ENCODE measurements at places on chromosomes 16 and 17. TPM values are rescaled to one million over a fixed set of nuclear protein-coding genes. Genes with fewer than 3 reads are reported as not detected.

Gene OTOP2
- total RNA-seq, result not detected

Gene ADAD2
- total RNA-seq, result not detected

Gene EEF2K
- total RNA-seq, result 21.4 TPM

DNA sequence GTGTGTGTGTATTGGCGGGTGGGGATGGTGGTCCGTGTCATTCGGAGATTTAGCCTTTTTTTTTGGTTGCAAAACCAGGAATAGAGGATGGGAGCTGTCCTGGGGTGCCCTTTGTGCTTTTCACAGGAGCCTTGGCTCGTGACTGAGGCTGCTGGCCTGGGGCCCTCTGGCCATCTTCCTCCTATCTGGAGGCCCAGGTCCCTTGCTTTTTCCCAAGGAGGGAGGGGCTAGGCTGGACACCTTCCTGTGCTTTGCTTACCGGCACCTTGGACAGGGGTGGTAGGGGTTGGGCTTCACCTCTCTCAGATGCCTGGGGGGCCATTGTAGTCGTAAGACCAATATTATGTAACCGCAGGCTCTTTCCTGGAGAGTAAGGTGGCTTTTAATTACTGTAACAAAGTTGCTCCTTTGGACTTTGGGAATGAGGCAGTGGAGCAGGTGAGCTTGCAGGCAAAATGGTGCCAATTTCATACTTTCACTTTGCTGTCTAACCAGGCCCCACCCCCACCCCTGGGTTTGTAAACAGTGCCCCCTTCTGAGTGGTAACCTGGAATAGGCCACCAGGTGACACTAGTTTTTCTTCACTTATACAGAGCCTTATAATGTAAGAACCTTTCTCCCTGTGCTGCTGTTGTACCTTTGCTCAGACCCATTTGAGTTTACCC lies 1.2 kb downstream of the DYNLL2 start:
- H3K27ac ChIP-seq, result peak overlapping the region; percentile 85
- DNase-seq, result no peak
- peak overlapping the region; percentile 86 for H3K4me3 ChIP-seq
- peaks cover 5% of the 10 kb centered on the region for H3K27me3 ChIP-seq

GRCh38 chr16:75477680-75478473 lies 13.4 kb upstream of the TMEM170A start:
- H3K27ac ChIP-seq, result no peak overlapping the region
- H3K36me3 ChIP-seq, result no peaks in the 10 kb centered on the region
- H3K4me1 ChIP-seq, result no peaks in the 10 kb centered on the region
- no peak overlapping the region for H3K4me3 ChIP-seq
- no peak for DNase-seq

DNA sequence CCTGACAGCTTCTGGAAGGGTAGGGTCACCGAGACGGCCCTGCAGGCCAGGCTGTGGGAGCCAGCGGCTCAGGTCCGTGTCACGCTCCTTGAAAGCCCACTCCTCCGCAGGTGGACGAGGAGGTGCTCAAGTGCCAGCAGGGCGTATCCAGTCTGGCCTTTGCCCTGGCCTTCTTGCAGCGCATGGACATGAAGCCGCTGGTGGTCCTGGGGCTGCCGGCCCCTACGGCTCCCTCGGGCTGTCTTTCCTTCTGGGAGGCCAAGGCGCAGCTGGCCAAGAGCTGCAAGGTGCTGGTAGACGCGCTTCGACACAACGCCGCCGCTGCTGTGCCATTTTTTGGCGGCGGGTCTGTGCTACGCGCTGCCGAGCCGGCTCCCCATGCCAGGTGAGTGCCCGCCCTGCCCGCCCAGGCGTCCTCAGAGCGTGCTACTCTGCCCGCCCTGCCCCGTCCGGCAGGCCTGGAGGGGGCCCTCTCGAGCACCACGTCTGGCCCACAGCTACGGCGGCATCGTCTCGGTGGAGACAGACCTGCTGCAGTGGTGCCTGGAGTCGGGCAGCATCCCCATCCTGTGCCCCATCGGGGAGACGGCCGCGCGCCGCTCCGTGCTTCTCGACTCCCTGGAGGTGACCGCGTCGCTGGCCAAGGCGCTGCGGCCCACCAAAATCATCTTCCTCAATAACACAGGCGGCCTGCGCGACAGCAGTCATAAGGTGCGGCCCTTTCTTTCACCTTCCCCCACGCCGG lies 1.3 kb downstream of the NAGS start:
- H3K27ac ChIP-seq, result peak overlapping the region; percentile 53
- no peaks in the 10 kb centered on the region for H3K36me3 ChIP-seq
- no peak for DNase-seq
- peaks cover 59% of the 10 kb centered on the region for H3K27me3 ChIP-seq
- peaks cover 20% of the 10 kb centered on the region for H3K4me1 ChIP-seq
- H3K4me3 ChIP-seq, result peak overlapping the region; percentile 83

DNA sequence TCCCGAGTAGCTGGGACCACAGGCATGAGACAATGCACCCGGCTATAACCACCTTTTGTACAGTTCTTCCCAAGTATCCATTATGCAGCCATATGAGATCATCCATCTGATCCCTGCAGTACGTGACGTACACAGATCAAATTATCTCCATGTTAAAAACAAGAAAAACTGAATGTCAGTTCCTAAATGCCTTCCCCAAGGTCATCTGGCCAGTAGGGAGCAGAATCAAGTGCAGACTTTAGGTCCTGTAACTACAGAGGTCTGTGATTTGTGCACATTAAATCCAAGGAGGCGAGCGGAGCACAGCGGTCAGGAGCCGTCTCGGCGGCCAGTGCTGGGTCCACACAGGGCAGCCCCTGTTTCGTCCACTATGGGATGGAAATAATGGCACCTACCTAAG lies 23.7 kb downstream of the ZCCHC14 start:
- no peaks in the 10 kb centered on the region for H3K36me3 ChIP-seq
- no peak overlapping the region for H3K4me3 ChIP-seq
- DNase-seq, result no peak
- H3K4me1 ChIP-seq, result peaks cover 43% of the 10 kb centered on the region
- H3K27ac ChIP-seq, result no peak overlapping the region

- no peak overlapping the region for H3K4me3 ChIP-seq
- DNase-seq, result no peak
- no peak overlapping the region for H3K27ac ChIP-seq
- no peaks in the 10 kb centered on the region for H3K36me3 ChIP-seq
- H3K4me1 ChIP-seq, result peaks cover 16% of the 10 kb centered on the region
These were observed 8.5 kb upstream of the CES3 start for GRCh38 chr16:66952430-66953110.

GRCh38 chr16:31177136-31177535 lies 2.8 kb upstream of the FUS start:
- DNase-seq, result no peak
- no peak overlapping the region for H3K4me3 ChIP-seq
- H3K36me3 ChIP-seq, result no peaks in the 10 kb centered on the region
- no peak overlapping the region for H3K27ac ChIP-seq

DNA sequence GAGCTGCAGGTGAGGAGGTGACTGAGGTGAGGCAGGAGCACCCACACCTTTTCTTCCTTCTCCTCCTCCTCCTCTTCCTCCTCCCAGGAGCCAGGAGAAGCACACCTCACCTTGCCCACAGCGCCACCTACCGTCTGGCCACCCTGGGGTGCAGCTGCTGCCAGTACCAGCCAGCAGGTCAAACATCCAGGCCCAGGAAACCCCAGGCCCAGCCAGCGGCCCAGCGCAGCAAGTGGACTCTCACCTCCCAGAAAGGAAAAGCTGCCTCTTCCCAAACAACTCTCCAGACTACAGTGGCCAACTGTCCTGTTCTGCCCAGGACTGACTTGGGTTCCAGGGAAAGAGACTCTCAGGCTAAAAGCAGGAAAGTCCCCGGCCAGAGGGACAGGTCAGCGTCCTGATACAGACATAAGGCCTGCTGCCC lies 22.7 kb downstream of the PEMT start:
- H3K36me3 ChIP-seq, result no peaks in the 10 kb centered on the region
- H3K4me3 ChIP-seq, result no peak overlapping the region
- no peak overlapping the region for H3K27ac ChIP-seq

- no peaks in the 10 kb centered on the region for H3K27me3 ChIP-seq
- H3K27ac ChIP-seq, result peak overlapping the region; percentile 78
- peaks cover 18% of the 10 kb centered on the region for H3K36me3 ChIP-seq
These were observed 43.3 kb downstream of the PGS1 start for GRCh38 chr17:78421534-78422266.

- no peaks in the 10 kb centered on the region for H3K27me3 ChIP-seq
- H3K4me3 ChIP-seq, result no peak overlapping the region
- no peak overlapping the region for H3K27ac ChIP-seq
- DNase-seq, result no peak
- no peaks in the 10 kb centered on the region for H3K4me1 ChIP-seq
These were observed 164.0 kb upstream of the HS3ST3A1 start for GRCh38 chr17:13765701-13766100.

DNA sequence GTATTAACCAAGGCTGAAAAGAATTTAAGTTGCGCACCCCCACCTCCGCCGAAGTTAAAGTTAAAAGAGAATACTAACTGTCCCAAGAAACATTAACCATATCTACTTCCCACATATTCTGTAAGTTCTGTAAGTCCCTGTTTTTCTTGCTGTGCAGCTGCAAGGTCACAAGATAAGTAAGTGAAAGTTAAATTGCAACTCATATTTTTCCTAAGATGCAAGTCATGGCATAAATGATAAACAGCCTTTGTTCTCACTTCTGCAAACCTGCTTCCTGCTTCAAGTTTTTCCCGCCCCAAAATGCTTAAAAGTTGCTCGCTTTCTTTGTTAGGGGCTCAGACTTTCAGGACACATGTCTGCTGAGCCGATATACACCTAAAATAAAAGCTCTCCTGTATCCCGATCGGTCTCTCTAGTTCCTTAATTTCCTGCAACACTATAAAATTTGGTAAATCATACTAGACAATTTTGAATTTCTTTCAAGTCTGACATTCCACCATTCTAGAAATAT lies 32.6 kb upstream of the ABCA9 start:
- no peaks in the 10 kb centered on the region for H3K27me3 ChIP-seq
- peak overlapping the region; percentile 66 for H3K27ac ChIP-seq
- H3K36me3 ChIP-seq, result no peaks in the 10 kb centered on the region
- peaks cover 11% of the 10 kb centered on the region for H3K4me1 ChIP-seq

DNA sequence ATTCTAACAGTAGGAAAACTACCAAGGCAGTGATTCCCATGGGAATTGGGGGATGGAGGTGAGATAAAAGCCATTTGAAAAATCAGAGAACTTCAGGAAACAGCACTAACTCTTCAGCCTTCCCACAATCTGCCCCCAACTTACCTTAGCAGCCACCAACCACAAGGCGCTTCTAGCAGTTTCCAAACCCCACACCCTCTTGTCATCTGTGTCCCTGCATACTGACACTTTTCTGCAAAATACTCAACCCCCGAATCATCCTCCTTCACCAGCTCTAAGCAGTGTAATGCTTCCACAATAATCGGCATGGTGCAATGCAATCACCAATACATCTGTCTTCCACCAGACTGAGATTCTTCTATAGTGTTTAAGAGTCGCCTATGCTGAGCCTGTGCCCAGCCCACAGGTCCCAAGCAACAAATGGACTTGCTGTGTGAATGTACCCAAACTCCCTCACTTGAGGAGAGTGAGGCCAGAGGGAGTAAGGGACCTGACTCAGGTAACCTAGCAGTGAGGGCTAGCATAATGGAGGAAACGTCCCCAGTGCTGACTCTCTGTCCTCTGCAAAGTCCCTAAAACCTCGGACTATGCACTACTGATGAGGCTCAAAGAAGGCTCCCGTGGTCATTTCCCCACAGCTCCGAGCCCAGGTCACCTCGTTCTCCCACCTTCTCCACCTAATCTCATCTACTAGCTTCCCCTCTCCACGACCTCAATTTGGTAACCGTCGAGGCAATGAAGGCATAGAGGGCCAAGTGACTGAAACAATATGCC lies 943 bp downstream of the DYNC1LI2 start:
- no peaks in the 10 kb centered on the region for H3K36me3 ChIP-seq
- peak overlapping the region; percentile 81 for H3K4me3 ChIP-seq
- peaks cover 18% of the 10 kb centered on the region for H3K27me3 ChIP-seq
- peaks cover 23% of the 10 kb centered on the region for H3K4me1 ChIP-seq
- H3K27ac ChIP-seq, result peak overlapping the region; percentile 64
